ENCODE measurements at places on chromosomes 2 and 18. TPM values are rescaled to one million over a fixed set of nuclear protein-coding genes. Genes with fewer than 3 reads are reported as not detected.

- H3K27ac ChIP-seq = no peak overlapping the region
- H3K36me3 ChIP-seq = no peaks in the 10 kb centered on the region
- DNase-seq = no peak
Observed at GRCh38 chr2:165567273-165567672, 97.8 kb downstream of the CSRNP3 start.

DPP10 gene
- total RNA-seq = not detected

- H3K27ac ChIP-seq = no peak overlapping the region
- no peak for DNase-seq
- H3K4me3 ChIP-seq = no peak overlapping the region
- H3K27me3 ChIP-seq = no peaks in the 10 kb centered on the region
Observed at GRCh38 chr2:32798829-32799228, 147.9 kb upstream of the LTBP1 start.

DNA sequence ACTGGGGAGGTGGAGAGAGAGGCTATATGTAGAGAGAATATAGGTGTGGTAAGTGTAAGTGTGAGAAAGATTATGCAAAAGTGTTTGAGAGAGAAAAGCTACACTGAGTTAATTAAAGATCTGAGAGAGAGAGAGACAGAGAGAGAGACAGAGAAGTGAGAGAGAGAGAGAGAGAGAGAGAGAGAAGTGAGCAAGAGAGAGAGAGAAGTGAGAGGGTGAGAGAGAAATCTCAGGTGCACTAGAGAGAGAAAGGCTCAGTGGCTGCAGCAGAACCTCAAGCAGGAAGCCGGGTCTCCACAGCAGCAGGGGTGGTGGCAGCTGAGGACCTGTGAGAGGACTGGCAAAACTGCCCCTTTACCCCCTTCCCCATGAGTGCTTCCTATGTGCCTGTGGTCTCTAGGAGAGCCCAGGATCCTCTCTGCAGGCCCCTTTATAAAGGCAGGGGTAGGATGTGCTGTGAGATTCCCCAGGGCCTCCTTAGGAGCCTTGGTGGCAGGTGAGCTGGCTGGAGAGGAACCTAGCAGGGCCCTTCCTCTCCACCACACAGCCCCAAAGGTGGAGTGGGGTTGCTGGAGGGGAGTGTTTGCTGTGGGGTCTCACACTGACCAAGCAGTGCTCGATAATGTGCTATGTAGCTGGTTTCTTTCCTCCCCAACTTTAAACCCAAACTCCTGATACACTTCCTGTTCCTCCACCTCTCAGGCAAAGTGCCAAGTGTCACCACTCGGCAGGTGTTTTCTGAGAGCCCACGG is 52.6 kb downstream of the SLC4A5 start:
- DNase-seq = peak; percentile 28
- peak overlapping the region; percentile 77 for H3K27ac ChIP-seq
- H3K27me3 ChIP-seq = no peaks in the 10 kb centered on the region
- no peaks in the 10 kb centered on the region for H3K36me3 ChIP-seq
- H3K4me1 ChIP-seq = peaks cover 26% of the 10 kb centered on the region

DNA sequence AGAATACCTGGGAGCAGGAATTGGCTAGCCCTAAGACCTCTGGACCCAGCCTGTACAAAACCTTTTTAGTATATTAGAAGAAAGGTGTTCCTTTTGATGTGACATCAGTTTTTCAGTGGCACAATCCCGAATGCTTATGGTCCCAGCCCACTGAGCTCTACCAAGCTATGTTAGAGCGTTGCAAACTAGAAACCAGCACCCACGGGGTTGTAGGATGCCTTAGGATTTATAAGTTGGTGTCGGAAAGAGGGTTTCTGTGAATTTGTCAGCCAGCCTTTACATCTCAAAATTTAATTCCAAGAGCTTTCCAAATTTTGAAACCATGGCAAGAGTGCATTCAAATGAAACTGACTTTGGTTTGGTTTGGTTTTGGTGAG is 499 bp upstream of the LMAN1 start:
- no peaks in the 10 kb centered on the region for H3K27me3 ChIP-seq
- peaks cover 14% of the 10 kb centered on the region for H3K4me1 ChIP-seq
- DNase-seq = no peak
- peak overlapping the region; percentile 35 for H3K27ac ChIP-seq

DNA sequence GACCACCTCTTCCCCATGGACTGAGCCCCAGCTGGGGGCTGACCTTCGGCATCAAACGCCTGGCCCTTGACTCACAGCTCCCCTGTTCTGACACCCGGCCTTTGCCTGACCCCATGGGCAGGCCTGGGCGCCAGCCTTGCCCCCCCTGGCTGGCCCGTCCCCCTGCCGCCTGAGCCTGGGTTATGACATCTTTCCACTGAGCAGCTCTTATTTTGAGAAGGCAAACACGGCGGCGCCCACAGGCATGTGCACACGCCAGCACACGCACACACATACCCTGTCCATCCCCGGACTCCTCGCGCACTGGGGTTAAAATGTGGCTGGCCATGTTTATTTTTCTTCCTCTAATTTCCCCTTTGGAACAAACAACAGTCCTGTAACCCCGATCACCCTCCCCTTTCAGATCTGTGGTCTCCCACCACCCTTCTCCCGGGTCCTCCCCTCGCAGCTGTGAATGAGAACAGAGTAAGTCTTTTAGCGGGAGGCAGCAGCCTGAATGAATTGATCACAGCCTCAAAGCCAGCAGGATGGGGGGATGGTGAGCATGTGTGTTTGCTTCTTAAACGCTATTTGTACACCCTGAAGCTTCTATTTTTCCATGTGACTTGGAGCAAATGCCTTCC is 11.8 kb upstream of the ATOH8 start:
- DNase-seq = no peak
- H3K36me3 ChIP-seq = no peaks in the 10 kb centered on the region
- no peaks in the 10 kb centered on the region for H3K4me1 ChIP-seq
- H3K27ac ChIP-seq = no peak overlapping the region
- peaks cover 8% of the 10 kb centered on the region for H3K27me3 ChIP-seq

GPAT2 gene
- total RNA-seq = 2.0 TPM

GRCh38 chr2:58044145-58044544 is 2.5 kb upstream of the VRK2 start:
- H3K27ac ChIP-seq = no peak overlapping the region
- peaks cover 18% of the 10 kb centered on the region for H3K4me1 ChIP-seq
- DNase-seq = no peak
- peaks cover 3% of the 10 kb centered on the region for H3K36me3 ChIP-seq
- H3K27me3 ChIP-seq = no peaks in the 10 kb centered on the region
